MM.1S (cell line): ENCODE measurements at places on chromosomes 1 and 21.
A peak's percentile ranks its signal among the peaks of the same experiment; 100 is the strongest.

DNA sequence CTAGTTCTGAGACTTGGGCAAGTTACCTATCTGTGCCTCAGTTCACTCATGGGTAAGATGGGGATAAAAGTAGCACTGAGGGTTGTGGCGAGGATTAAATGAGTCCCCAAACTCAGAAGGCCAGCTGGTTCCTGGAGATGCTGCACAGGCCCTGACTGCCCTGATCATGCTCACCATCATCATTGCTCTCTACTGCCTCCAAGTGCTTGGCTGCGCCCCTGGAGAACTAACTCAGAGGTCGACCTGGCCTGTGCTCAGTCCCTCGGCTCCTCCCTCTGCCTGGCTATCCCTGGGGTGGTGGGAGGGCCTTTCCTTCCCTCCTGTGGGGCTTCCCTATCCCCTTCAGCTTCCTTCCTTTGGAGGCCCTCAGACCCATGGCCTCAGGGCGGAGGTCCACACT, 5.6 kb downstream of the SLC5A9 start:
- H3K36me3 ChIP-seq, result no peaks in the 10 kb centered on the region
- peaks cover 4% of the 10 kb centered on the region; the same call in 1 of the 2 replicates for H3K4me1 ChIP-seq
- no peak overlapping the region for H3K4me3 ChIP-seq
- DNase-seq, result no peak

- no peaks in the 10 kb centered on the region for H3K4me1 ChIP-seq
- H3K27ac ChIP-seq, result no peak overlapping the region
- no peaks in the 10 kb centered on the region for H3K27me3 ChIP-seq
- no peak for DNase-seq
Measured at GRCh38 chr21:35333831-35334618, 284.9 kb upstream of the RUNX1 start.

- peaks cover 10% of the 10 kb centered on the region; the same call in 1 of the 2 replicates for H3K4me1 ChIP-seq
- H3K27ac ChIP-seq, result peak overlapping the region; percentile 99
- peak overlapping the region; percentile 73 for H3K4me3 ChIP-seq
- no peaks in the 10 kb centered on the region; the same call in 1 of the 2 replicates for H3K36me3 ChIP-seq
Measured at GRCh38 chr1:110337704-110338308, 1.4 kb upstream of the RBM15 start.

DNA sequence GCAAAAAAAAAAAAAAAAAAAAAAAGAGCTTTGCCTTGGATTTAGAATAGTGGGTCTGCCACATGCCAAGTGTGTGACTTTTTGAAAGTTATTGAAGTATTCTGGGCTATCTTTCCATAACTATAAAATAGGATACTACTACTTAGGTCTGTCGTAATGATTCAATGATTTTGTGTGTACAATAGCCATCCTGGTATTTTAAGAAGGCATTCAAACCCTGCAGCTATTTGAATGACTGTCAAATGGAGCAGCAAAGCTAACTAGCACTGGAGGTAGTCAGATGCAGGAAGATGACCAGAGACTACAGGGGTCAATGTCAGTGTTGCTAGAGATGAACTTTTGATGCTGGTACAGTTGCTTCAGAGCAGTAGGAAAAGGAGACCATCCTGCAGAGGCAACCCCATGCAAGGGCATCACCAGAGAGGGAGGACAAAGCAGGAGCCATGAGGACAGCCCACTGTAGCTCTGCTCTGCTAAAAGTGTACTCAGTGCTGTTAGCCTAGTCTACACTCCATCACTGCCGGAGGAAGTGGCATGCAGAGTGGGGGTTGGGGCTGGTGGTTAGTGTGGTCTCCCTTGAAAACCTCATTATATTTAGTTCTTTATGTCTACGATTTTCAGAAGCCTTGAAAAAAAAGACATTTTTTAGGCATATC, 29.0 kb downstream of the DUSP10 start:
- H3K27ac ChIP-seq, result no peak overlapping the region
- no peaks in the 10 kb centered on the region for H3K36me3 ChIP-seq
- DNase-seq, result no peak
- H3K27me3 ChIP-seq, result no peaks in the 10 kb centered on the region

- H3K4me3 ChIP-seq, result no peak overlapping the region
- DNase-seq, result no peak
- H3K4me1 ChIP-seq, result no peaks in the 10 kb centered on the region
- no peak overlapping the region for H3K27ac ChIP-seq
- no peaks in the 10 kb centered on the region for H3K27me3 ChIP-seq
Measured at GRCh38 chr1:42830631-42831030, 13.4 kb upstream of the SVBP start.

DNA sequence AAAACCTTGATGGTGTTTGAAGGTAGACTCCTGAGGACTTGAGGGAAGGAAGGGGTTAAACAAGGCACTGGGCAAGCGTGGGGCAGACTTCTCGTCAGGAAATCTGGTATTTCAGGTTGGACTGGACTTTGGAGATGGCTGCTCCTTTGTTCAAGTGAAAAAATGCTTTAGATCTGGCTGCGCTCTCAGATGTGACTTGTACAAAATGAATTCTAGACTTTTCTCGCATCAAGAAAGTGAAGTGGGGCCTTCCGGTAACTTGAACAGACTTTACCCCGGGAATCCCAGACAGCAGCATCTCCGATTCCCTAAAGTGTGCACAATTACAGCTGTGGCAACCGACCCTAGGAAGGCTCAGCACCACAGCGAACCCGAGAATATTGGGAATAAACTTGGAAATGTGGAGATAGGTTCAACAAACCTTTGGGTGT, 44.3 kb upstream of the ERRFI1 start:
- DNase-seq, result no peak
- H3K4me1 ChIP-seq, result no peaks in the 10 kb centered on the region

DNA sequence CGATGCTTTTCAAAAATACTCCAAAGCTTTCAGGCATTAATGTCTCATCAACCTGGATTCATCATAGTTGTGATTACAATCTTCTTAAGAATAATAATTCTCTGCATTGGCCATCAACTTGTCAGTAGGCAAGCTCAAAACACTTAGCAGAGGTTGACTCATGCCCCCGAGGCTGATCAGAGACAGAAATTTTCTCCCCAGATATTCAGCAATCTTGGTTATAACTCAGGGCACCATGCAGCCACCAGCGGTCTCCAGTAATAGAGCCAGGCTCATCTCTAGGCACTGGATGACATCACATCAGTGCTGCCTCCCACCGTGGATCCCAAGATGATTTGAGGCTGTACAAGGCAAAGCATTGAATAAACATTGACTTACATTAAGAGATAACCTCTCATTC, 14.3 kb upstream of the IFFO2 start:
- H3K4me1 ChIP-seq, result no peaks in the 10 kb centered on the region
- H3K27ac ChIP-seq, result no peak overlapping the region
- no peak for DNase-seq
- H3K4me3 ChIP-seq, result no peak overlapping the region
- no peaks in the 10 kb centered on the region for H3K36me3 ChIP-seq
